Tongue (tissue), 3 donors: ENCODE measurements at places on chromosomes 11 and 22. TPM values are rescaled to one million over a fixed set of nuclear protein-coding genes. Genes with fewer than 3 reads are reported as not detected.

The RIMBP3B gene
- 0.72 TPM for total RNA-seq

The C11orf54 gene
- 48.0 TPM for total RNA-seq

The CSRP3 gene
- total RNA-seq, result 704 TPM

DNA sequence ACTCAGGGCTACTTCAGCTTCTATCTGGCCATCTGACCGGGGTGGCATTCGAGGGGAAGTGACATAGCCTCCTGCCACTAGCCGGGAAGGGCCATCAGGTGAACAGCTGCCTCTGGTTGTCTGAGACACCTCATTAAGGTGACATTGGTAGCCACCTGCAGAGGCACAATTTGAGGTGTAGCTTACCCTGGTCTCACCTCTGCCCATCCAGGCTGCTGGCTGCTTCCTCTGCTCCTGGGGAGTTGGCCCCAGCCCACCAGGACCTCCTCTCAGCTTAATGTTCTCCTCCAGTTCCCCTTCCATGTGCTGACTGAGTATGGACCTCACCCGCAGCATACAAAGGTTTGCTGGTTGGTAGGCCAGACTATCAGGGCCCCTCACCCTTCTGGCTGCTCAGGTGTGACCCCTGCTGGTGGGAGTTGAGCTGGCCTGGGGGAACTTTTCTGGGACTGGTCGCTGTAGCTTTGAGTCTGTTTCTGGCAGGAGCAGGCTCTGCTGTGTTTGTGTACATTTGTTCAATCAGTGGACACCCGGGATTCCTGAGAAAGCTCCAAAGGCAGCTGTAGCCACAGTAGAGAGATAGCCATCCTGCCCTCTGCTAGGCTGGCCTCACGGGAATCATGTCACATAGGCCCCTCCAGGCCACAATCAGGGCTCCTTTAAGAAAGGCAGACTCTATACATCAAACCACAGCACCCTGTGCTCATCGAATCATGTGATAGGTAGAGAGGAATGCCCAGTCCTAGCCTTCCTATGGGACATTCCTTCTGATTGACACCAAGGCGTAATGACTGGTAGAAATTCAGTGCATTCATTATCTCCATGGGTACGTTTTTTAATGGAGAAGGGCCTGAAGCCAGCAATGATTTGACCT is 295.1 kb upstream of the PLET1 start:
- peak; percentile 64 for DNase-seq

GRCh38 chr11:1224111-1224490 is 1.2 kb downstream of the MUC5B start:
- DNase-seq, result no peak

DNA sequence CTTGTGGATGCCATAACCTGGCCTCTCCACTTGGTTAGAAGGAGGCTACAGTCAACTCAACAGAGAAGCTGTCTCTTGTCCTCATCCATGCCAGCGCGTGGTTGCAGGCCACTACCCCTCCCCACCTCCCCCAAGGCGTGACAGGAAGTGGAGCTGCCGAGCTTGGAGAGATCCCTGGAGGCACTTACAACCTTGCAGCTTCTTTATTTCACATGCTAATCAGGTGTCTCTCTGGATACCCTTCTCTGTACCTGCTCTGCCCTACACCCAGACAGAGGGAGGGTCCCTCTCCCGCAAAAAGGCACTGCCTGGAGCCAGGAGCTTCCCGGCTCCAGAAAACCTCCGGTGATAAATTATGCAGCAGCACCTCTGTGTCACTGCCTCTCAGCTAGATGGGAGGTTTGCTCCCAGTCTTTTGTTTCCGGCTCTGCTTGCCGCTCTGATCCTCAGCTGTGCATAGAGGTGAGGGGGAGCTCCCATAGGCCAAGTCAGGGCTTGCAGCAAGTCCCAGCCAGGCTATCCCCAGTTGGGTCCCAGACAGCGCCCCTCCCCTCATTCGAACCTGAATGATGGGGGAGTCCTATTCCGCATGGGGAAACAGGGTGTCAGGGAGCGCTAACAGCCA is 5.7 kb downstream of the LRP4 start:
- peak; percentile 30 for DNase-seq

DNA sequence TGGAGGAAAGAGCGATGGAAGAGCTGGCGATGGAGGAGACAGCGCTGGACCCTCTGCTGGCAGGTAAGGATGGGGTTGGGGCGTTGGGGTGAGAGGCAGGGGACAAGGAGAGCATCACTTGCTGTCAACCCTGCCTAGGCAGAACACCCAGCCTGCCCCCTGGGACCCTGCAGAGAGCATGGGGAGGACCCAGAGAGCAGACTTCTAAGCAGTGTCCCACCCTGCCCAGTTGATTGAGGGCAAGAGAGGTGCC is 111.6 kb upstream of the ANO1 start:
- DNase-seq, result no peak

GRCh38 chr22:17785185-17786184 is 11.2 kb upstream of the BID start:
- peak; percentile 24 for DNase-seq
